ENCODE measurements at places on chromosomes 16 and 17.

DNA sequence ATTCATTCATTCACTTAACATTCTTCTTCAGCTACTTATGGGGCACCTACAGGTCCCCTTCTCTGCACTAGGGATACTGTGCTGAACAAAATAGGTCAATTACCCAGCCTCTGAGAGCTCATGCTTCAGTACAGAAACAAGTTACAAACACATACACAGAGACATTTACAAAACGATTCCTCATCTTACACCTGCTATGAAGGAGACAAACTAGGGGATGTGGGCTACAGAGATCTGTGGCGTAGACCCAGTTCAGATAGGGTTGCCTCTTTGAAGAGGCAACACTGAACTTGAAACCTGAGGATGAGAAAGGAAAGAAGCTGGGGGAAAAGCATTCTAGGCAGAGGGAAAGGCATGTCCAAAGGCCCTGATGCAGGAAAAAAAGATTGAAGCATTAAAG, 5.2 kb downstream of the IL21R start:
- DNase-seq, result no peak

DNA sequence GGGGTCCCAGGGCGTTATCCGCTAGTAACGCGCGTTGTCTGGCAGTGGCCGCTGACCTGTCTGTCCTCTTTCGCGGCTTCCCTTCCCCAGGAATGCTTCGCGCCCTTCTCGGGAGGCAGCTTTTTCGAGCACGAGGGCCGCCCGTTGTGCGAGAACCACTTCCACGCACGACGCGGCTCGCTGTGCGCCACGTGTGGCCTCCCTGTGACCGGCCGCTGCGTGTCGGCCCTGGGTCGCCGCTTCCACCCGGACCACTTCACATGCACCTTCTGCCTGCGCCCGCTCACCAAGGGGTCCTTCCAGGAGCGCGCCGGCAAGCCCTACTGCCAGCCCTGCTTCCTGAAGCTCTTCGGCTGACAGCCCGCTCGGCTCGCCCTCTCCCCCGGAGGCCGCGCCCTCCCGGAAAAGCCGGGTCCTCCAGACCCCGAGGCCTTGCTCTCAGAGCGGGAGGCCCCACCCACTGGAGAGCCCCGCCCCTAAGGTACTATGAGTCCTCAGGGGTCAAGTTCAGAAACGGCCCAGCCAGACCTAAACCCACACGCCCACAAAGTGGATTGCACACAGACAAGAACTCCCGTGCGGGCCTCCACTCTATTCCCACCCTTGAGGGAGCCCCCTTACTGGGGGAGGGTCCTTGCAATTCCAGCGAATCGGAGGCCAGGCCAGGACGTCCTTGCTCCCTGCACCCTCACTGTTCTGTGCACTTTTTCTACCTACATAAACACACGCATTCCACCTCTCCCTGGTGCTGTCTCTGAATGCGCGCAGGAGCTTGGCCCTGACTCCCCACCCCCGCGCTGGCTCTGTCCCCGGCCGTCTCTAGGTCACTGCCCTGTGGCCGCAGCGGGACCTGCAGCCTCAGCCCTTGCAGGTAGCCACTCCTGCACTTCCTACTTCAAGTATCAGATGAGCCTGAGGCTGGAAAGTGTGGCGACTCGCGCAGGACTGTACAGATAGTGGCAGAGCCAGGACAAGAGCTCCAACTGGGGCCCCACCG, 5.4 kb upstream of the SLC5A2 start:
- DNase-seq, result peak; percentile 42

- no peak for DNase-seq
Observed at GRCh38 chr17:42283241-42284023, 4.9 kb upstream of the STAT5A start.

DNA sequence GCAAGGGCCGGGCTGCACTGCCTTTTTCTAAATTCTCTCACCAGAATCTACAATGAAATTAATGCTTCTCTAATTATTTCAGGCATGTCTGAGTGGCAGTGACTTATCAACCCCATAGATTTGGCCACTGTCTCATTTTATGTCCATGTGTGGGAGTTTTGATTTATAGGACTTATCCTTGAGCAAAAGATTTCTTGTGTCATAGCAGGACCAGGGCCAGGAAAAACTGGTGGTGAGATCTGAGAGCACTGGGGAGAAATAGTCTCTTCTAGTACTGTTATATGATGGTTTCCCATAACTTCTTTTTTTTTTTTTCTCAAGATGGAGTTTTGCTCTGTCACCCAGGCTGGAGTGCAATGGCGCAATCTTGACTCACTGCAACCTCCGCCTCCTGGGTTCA, 1.5 kb upstream of the KRT23 start:
- DNase-seq, result no peak

DNA sequence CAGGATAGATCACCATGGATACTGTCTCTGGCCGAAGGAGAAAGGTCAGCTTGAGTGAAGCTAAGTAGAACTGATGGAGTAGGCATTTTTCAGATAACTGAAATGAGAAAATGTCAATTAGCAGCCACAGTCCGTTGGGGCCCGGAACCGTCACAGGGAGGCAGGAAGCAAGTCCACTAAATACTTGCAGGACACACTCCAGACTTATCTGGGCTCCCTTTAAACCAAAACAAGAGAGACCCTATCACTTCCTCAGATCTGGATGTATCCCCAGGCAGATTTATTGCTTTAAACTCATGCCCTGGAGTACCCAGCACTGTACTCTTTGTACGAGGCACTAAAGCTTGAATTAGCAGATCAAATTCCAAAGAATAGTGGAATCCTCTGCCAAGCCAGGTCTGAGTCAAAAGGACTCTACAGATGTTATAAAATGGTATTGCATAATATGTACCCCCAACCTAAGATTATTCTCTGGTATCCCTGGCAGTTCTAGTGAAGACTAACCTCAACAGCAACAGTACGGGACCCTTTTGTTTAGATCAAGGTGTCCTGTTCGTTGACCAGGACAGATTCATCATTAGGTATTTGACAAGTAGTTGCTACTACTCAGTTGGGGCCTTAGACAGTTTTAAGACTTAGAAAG, 8.1 kb downstream of the ZP2 start:
- no peak for DNase-seq

Measured in NCI-H2029 (cell line).